Foreskin fibroblast (primary cell): ENCODE measurements at places on chromosomes 3 and 15.

DNA sequence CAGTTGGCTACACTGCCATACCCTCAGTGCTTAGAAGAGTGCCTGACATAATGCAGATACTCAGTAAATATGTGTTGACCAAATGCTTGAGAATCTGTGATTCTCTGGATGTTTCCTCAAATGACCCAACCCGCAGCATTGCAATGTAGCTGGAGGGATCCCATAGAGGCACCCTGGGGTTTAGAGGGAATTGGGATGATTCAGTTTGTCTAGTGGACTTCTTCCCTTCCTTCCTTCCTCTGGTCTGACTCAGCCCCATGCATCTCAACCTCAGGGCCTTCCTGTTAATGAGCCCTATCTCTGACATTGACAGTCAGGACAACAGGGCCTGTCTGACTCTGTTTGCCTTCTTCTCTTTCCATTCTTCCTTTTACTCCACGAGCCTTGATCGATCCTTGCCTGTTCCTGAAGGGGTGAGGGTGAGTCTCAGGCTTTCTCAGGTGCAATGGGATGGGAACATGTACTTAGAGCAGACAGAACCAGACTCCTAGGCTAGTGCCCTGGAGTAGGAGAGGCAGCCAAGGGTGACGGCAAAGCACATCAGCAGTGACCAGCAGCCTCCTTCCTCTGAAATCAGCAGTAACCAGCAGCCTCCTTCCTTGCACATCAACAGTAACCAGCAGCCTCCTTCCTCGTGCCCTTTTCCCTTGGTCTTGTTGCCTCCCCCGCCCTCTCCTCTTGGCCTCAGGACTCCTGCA lies 78.2 kb downstream of the DGKG start:
- peak; percentile 62 for DNase-seq

DNA sequence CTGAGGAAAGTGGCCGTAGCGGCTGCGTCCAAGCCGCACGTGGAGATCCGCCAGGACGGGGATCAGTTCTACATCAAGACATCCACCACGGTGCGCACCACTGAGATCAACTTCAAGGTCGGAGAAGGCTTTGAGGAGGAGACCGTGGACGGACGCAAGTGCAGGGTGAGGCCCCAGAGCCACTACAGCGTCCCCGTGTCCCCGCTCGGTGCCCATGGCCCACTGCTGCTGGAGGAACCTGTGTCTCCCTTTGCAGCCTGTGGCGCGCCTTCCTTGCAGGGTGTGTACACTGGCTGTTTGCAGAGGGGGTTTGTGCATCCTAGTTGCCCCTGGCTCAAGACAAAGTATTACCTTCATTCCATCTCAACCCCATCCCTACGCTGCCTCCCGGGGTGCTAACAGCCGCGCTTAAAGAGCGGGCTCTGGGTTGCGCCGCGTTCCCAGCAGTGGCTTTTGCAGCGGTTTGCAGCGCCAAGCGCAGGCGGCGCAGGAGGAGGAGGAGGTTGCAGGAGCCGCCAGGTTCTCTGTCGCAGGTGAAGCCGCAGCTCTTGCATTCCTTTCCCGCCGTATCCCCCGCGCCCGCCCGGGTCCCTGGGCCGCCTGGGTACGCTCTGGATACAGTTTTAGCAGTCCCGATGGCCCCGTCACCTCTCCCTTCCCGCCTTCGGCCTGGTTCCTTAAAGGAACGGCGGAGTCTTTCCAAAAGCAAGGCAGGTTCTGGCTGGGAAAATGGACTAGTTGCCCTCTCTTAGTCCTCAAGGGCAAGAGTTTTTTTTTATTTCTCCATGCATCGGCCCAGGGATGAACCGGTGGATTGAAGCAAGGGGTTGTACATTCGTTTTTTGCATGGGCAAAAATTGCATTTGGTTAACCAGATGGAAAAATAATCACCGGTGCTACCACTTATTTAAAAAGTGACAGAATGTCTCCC lies 1.2 kb downstream of the CRABP1 start:
- DNase-seq, result no peak

DNA sequence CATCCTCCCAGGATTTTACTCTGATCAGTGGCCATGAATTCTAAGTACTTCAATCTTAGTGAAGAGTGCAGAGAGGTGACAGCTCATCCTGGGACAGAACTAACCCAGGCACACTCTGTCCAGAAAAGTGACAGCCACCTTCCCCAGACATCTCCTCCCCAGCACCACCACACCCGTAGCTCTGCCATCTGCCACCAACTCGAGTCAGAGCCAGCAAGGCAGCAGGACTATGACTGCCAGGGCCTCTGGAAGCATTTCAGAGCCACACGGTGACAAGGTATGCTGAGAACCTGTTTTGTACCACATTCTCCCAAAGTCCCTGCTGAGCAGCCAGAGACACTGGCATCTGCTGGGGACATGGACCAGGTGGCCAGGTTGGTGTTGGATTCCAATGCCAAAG lies 71.0 kb downstream of the NTRK3 start:
- no peak for DNase-seq

GRCh38 chr15:56794165-56794552 lies 60.9 kb upstream of the ZNF280D start:
- DNase-seq, result no peak

- DNase-seq, result no peak
Measured at GRCh38 chr3:44227632-44228031, 14.1 kb upstream of the TOPAZ1 start.

- DNase-seq, result peak; percentile 19
Measured at GRCh38 chr3:52367891-52368880, 52.1 kb downstream of the DNAH1 start.

GRCh38 chr3:7309641-7310102 lies 448.8 kb downstream of the GRM7 start:
- DNase-seq, result no peak

DNA sequence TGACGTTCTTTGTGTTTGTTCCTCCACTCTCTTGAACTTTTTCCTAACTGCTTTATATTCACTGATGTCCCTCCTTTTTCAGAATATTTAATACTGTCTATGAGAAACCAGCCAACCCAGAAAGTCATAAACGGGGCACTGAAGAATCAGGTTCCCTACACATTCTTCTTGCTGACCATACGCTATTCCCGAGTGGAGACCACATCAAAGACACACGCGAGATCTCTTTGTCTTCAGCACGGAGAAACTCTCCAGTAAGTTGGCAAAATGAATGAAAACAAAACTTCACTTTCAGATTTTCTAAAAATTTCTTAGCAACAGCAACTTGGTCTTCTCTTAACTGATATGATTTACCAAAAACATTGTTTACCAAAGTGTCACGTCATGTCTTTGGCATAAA lies 22.6 kb downstream of the FAM174B start:
- no peak for DNase-seq

DNA sequence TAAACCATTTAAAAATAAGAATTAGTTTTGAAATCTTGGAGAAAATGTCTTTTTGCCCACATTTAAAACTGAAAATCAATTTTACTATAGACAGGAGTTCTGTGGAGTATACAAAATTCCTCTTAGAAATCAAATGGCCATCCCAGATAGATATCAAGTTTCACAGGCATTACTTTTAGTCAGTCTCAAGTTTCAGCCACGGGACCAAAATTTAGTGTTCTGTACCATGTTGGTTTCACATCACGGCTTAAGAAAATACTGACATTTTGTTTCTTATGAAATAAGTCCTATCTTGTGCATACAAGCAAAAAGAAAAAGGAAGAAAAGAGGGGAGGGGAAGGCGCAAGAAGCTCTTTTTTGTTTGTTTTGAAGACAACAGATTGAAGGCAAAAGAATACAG lies 45.7 kb downstream of the EIF2AK4 start:
- peak; percentile 36 for DNase-seq

GRCh38 chr3:177085794-177086193 lies 111.5 kb downstream of the TBL1XR1 start:
- DNase-seq, result no peak

- peak; percentile 63 for DNase-seq
Measured at GRCh38 chr15:69451951-69452691, 497 bp upstream of the RPLP1 start.

DNA sequence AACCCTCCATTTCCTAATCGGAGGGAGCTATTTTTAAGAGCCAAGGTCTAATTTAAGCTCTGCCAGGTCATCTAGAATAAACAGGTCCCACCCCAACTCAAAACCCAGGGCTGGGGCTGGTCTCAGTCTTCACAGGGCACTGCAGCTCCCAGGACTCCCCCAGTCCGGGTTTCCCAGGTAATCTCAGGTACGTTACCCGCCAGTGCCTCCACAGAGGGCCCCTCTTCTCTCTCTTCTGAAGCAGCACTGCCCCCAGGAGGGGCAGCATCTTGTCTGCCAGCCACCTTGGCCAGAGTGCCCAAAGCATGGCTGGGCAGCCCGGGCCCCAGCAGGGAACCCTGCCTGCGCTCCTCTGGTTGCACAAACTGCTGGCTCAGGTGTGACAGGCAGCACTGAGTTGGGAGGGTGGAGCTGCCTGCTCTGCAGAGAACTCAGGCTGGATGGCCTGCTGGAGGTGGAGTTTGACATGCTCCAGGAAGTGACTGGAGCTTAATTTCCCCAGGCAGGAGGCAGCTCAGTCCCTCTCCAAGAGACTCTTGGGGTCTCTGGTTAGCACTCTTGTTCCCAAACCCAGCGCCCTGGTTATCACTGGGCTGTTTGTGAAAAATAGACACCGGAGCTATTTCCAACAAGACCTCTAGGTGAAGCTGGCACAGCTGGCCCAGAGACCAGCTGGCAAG lies at the start of gene PLA2G4F:
Gene PLA2G4F, minus strand, starts transcription at position 394 of the 680 bp plus-strand sequence. Its CDS starts 87 bp downstream, at position 307.
- DNase-seq, result no peak

- DNase-seq, result no peak
Measured at GRCh38 chr15:66327736-66328135, 28.7 kb downstream of the TIPIN start.

DNA sequence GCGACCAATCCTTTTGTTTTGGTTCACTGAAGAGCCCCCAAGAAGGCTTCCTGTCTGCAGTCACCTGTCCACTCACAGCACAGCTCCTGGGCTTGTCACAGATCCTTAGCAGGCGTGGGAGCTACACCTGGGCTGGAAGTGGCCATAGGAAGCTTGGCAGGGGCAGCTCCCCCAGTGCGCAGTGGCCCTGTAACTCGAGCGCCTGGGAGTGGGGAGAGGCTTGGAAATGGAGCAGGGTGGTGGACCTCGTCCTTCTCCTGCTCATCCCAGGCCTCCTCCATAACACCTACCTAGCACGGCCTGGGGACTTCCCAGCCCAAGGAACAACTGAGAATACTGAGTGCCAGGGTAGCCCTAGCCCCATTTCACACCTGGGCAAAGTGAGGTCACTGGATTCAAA lies 19.3 kb upstream of the TGM5 start:
- no peak for DNase-seq

DNA sequence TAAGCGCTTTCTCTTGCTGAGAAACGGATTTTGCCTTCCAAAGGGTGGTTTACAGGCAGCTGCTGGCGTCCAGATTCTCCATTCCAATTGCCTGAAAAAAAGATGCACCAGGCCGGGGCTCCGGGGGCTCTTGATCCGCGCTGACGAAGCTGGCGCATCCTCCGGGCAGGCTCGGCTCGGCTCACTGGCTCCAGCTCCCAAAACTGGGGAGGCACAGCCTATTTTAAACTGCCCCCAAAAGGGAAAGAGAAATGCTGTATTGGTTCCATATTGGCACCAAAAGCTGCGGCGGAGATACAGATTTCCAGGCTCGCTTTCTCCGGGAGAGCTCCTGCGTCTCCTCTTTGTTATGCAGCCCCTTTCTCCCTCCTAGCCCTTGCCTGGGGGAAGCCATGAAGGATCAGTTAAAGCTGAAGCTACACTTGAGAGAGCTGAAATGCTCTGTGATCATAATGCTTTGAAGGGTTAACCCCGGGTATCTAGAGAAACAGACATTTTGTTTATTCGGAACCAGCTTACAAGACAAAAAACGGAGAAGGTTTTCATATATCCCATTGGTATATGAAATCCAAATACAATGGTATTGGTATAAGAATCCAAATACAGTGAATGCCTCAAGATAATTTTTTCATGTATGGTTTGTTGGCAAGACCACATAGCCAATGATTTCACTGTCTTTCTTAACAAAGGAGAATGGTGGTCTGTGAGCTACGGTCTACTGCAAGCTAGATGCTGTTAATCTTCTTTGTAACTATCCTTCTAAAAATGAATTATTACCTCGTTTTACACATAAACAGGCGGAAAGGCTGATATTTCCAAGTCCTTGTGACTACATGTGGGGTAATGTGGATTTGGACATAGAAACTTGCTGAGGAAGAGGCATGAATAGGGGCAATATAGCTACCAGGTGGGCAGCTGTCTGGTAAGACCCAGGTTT lies 693 bp downstream of the CD200 start:
- DNase-seq, result no peak

DNA sequence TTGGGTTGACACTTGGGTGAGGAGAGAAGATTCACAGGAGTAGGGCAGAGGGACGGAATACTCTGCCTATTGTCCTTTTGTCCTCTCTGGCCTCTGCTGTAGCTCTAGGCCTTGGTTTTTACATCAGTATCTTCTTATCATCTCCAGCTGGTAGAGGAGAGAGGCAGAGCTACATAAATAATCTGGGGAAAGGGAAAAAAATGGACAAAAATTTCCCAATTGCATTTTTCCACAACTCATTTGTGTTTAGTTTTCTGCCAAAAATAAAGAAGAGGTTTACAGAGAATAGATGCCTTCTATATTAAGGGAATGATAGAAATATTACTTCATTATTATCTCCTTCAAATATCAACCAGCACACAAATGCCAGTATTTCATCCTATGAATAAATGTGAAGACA lies 216.4 kb upstream of the P2RY1 start:
- no peak for DNase-seq

- DNase-seq, result no peak
Measured at GRCh38 chr15:73394782-73395181, 26.0 kb upstream of the HCN4 start.

DNA sequence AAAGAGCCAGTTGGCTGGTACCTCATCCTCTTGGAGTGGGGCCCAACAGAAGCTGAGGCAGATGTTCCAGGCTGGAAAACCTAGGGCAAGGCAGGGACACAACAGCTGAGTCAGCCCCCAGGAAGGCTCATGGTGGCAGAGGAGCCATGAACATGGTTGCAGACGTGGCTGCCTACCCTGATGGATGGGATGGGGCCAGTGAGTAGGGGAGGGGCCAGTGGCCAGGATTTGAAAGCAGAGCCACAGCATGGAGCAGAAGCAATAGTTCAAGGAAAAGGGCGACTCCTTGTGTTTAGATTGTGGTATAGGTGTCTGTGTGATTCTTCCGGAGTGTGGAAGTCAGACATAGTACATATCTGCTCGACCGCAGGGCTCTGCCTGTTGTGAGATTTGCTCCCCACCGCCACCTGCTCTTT lies 24.2 kb downstream of the PXYLP1 start:
- DNase-seq, result peak; percentile 34

GRCh38 chr15:66820481-66821176 lies 118.6 kb downstream of the SMAD6 start:
- DNase-seq, result peak; percentile 84
